ENCODE measurements at places on chromosomes 12 and 14.

- peak; percentile 70 for DNase-seq
Measured at GRCh38 chr14:100221533-100222223, 17.3 kb upstream of the YY1 start.

GRCh38 chr12:48890657-48891418 is 25.2 kb upstream of the RND1 start:
- peak; percentile 74 for DNase-seq

DNA sequence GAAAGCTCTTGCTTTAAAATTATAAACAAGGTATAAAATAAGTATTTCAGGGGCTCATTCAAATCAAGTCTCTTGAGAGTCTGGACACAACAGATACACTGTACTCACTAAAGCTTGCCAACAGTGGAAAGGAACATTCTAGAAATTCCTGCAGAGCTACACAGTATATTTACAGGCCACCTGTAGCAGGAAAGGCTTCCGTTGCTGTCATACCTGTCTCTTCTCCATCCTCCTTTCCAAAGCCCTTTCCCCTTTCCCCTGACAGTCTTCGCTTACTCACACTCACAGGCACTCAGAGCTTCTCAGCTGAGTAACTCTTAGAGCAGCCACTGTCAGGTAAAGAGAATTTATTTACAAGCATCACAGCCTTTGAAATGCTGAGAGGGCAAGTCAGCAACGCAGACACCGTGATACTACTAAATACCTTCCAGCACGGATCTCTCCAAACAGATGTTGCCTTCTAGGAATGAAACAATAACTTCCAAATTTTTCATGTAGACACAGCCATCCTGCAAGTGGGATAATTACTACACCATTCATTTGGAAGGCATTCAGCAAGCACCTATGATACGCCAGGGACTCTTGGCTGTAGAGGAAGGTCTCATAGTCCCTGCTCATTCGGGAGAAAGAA is 167.9 kb downstream of the FOXN3 start:
- no peak for DNase-seq

GRCh38 chr12:51262758-51263177 is 7.4 kb downstream of the SMAGP start:
- DNase-seq = peak; percentile 37

GRCh38 chr14:59360923-59361794 is 104.0 kb downstream of the GPR135 start:
- DNase-seq = peak; percentile 45

GRCh38 chr14:101217080-101217463 is 313.6 kb upstream of the RTL1 start:
- no peak for DNase-seq

Data from RPMI8226 (cell line).